ENCODE measurements at places on chromosomes 3 and 15. TPM values are rescaled to one million over a fixed set of nuclear protein-coding genes. Genes with fewer than 3 reads are reported as not detected.

DNA sequence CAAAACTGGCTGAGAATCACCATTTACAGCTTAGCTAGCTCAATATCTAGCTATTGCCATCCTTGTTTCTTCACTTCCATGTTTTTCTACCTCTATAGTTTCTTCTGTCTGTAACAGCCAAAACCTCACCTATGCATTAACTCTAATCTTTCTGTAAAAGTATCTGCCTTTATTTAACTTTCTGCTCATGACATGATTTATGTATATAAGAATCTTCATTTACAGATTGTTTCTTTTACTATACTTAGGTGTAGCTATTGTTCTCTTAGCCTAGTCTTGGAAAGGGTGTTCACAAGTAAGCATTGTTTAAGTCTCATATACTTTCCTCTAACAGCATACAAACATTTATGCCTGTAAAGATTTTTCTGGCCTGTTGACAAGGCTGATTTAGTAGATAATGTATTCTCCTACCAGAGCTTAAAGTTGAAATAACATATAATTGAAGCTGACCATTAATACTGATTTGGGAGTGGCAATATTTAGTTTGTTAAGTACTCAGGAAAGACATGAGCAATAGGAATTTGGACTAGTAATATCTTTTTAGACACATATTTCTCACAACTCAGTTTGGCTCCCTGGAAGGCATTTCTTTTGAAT is 9.4 kb downstream of the FILIP1L start:
- no peak for DNase-seq

DNA sequence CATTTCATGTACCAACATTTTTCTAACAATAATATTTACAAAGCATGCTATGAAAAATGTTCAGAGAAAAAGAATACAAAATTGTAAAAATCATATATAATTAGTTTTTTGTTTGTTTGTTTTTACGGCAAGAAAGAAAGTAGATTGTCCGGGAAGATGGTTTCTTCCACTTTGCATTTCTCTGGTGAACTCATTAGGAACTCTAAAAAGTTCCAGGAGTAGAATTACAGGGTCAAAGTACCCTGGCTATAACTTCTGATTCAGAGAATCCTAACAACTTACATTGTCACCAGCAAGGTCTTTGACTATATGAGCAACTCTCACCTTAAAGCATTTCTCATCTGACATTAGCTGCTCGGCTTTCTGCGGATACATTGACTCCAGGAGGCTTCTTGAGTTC is 196.7 kb downstream of the PDE8A start:
- no peak for DNase-seq

DNA sequence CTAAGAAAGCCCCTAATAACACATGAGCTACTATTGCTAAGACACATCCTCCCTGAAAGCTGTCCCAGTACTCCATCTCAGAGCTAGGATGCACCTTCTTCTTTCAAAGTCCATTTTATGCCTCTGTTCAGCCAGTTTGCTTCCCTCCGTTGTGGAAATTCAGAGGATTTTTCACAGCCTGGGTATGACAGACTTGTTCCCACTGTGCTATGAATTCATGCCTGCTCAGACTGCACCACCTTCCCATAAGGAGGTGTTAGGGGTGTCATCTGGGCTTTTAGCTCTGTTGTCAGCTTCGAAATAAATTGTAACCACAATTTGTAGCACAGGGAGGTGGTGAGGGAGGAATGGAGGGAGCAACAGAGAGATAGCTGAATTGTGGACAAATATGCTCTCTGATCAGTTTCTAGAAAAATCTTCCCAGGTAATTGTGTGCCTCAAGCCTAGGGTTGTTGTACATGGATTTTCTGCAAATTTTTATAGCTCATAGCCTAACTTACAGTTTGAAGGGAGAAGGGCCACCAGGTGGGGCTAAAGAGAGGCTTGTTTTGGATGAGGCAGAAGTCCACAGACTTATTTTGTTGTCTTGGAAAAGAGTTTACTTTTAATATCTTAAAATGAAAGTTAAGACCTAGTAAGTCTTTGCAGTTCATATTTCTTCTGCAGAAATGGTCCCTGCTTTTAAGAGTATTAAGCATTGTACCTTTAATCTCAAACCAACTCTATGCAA is 462.0 kb downstream of the PDCD6IP start:
- peak; percentile 35 for DNase-seq

GRCh38 chr15:99343881-99344551 is 92.7 kb downstream of the LRRC28 start:
- peak; percentile 47 for DNase-seq

- DNase-seq: no peak
These were observed 13.6 kb downstream of the IGDCC4 start for GRCh38 chr15:65409036-65409631.

DNA sequence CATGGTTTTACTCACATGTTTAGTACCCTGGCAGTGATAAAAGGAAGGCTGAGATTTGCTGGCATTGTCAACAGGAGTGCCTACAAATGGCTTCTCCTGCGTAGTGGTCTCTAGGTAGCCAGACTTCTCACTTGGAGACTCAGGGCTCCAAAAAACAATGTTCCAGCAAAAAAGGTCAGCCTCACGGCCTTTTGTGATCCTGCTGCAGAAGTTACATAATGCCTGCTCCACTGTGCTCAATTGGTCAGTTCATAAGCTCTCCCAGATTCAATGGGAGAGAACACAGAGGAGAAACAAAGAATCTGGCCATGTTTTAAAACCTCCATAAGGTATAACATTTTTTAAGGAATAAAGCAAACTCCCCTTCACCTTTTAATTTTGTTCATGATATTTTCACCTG is 76.1 kb upstream of the CMSS1 start:
- no peak for DNase-seq

DNA sequence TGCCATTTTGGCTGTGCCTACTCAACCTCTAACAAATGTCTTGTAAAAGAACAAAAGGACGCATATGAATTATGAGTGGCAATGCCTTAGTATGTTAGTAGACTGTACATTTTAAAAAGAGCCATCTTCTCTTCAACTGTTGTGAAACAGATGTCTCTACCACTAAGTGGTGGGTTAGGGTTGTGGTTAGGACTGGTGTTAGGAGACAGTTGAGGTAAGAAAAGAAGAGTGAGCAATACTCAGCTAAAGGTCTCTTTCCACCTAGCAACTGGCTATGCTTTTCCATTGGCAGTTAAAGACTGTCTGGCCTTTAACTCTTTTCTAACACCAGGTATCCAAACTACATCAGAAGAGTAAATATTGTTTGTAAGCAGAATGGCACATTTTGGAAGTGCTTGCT is 221.7 kb upstream of the TBC1D5 start:
- DNase-seq: no peak

DNA sequence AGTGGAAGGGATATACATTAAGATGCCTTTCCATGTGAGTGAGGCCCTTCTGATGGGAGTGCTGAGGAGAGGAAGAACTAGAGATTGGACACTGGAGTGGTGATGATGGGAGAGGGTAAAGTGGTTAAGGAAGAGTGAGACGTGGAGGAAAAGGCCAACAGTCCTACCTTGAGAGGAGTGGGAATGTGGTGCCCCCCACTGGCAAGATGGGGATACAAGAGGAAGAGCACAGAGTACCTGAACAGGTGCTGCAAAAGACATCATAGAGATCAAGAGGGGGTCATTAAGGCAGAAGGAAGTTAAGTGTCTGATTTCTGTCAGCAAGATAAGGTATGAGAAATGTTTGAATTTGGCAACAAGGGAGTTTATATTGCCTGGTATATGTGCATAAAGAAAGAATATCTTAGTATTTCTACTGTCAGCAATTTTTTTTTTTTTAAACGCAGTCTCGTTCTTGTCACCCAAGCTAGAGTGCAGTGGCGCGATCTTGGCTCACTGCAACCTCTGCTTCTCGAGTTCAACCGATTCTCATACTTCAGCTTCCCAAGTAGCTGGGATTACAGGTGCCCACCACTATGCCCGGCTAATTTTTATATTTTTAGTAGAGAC is 34.0 kb downstream of the ARIH2 start:
- DNase-seq: peak; percentile 66

DNA sequence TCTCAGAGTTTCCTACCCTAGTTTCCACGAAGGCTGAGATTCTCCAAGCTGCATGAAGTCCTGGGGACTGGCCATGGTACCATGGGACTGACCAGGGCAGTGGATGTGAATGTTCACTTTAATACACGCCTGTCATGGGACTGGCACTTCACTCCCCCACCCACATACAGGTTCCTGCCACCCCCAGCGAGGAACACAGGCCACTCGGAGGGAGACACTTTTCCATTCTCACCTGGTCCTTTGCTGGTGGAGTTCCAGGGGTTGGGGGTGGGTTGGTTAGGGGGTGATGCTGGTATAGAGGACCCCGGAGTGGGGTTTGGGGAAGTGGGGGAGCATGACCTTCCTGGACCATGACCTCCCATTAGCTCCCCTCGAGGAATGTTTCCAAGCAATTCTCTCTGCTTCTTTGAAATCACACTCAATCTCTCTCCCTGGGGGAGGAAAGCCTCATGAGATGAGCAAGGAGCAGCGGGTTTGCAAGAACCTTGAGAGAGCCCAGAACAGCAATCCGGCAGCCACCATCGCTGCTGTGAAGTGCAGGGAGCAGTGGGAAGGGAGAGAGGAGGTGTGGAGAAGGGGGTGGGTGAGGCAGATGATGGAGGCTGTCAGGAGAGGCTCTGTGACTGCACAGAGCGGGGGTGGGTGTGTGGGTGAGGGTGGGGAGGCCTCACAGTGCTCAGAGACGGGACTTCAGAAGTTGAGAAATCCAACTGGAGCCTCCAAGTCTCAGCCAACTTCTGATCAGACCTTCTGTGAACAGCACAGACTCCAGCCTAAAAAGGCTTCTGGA is 69.7 kb downstream of the ADCY5 start:
- DNase-seq: no peak

- no peak for DNase-seq
These were observed 40.9 kb upstream of the RNU6-1 start for GRCh38 chr15:67880651-67881182.

GRCh38 chr3:129937717-129938116 is 36.8 kb upstream of the TRH start:
- no peak for DNase-seq

DNA sequence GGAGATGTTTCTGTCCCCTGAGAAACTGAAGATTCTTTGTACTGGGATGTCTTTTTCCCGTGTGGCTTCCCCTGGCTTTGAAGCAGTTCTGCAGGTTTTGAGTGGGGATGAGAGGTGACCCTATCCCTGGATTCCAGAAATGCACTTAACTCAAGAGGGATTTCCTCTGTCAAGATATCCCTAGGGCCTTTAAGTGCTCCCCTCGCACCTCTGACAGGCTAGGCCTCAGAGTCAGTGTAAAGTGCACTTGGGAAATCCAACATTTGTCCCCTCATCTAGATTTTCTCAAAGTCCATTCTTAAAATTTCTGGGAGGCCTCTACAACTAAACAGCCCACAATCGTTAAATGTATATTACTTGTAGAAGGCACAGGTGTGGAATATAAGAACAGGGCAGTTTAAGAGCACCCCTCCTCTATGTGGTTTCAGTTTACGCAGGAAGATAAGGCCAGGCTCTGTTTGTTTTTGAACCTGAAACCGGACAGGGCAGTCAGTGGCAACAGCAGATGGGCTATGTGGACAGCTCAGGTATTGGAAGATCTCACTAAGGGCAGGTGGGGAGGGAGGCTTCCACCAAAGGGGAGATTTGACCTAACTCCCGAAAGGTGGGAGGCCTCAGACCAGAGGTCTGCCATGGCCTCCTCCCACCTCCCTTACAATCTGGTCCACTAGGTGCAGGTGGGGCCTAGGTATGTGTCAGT is 4.8 kb downstream of the C3orf52 start:
- DNase-seq: no peak

- DNase-seq: no peak
These were observed 95.3 kb upstream of the SLC2A2 start for GRCh38 chr3:171121801-171122200.

GRCh38 chr15:46644501-46645481 is 1010.0 kb downstream of the SQOR start:
- DNase-seq: no peak

DNA sequence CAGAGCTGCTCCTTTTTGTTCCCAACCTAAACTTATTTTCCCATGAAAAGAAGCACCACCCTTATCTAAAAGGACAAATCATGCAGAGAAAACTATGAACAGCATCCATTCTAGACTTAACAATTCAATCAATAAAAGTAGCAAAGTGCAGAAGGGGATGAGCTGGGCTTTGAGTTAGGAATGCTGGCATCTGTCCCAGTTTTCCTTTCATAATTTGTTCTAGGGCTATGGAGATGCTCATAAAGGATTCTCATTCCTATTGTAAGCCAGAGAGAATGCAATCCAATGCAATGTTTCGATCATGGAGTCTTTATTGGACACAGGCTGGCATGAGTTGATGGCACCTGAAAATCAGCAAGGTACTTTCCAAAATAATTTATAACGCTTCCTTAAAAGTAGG is 330.6 kb downstream of the VPS13C start:
- DNase-seq: no peak

DNA sequence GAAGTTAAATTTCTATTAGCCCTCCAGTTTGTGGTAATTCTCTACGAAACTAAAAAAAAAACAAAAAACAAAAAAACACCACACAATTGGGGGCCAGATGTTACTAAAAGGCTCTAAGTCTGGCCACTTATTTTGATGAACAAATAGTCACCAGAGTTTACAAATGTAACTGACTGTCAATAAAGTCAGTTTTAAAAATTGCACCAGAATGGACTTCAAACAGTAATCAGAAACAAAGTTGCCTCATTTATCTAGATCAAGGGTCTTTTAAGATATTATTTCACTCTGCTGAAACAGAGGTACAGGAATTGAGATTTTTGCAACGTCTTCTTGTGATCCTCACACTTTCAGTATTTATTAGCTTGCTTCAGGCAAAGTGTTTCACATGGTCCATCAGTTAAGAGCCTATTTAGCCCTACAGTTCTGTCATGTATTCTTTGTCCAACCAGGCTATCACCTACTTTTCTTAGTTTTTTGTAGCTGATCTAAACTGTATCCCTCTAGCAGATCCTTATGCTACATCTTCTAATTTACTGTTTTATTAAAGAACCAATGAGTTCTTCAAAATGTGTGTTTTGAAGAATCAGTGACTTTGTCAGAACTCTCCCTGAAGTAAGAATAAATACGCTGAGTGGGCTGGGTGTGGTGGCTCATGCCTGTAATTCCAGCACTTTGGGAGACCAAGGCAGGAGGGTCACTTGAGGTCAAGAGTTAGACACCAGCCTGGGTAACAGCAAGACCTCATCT is 74.7 kb downstream of the ANKRD28 start:
- no peak for DNase-seq

LSAMP gene
- not detected for total RNA-seq

FSD2 gene
- not detected for total RNA-seq

SLCO2A1 gene
- total RNA-seq: not detected

FAM3D gene
- total RNA-seq: not detected

SMCO1 gene
- total RNA-seq: not detected

CTXN2 gene
- total RNA-seq: not detected

RPLP1 gene
- total RNA-seq: 2,547 TPM

STRA6 gene
- total RNA-seq: not detected

FETUB gene
- not detected for total RNA-seq

SLC27A2 gene
- 24.3 TPM for total RNA-seq

ALPK3 gene
- total RNA-seq: 0.10 TPM

HTR3C gene
- total RNA-seq: not detected

Measured in activated CD4-positive, alpha-beta memory T cell treated with anti-CD3 and anti-CD28 coated beads for 36 hours (primary cell).